Stimulated activated CD8-positive, alpha-beta memory T cell treated with anti-CD3 and anti-CD28 coated beads, Interleukin-7, amount 100 ng/mL, for 1 hour (primary cell): ENCODE measurements at places on chromosomes 5 and 9.

- DNase-seq, result no peak
Measured at GRCh38 chr9:10080012-10080411, 532.8 kb downstream of the PTPRD start.

DNA sequence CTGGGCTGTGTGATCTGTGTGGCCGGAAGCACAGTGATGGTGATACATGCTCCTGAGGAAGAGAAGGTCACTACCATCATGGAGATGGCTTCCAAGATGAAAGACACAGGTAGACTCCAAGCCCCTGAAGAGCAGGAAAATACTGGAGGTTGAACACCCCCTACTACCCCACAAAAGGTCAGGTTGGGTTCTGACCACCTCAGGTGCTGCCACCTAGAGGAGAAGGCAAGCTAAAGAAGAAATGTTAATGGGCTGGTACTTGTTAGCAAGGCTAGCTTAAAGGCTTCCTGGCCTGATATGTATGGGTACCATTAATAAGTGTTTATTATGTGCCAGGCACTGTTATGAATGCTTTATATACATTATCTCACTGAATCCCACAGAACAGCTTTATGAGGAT, 11.7 kb downstream of the NIPAL4 start:
- no peak for DNase-seq

- DNase-seq, result no peak
Measured at GRCh38 chr5:135977375-135977928, 22.7 kb upstream of the LECT2 start.

- no peak for DNase-seq
Measured at GRCh38 chr5:37570597-37570996, 191.5 kb downstream of the WDR70 start.

- no peak for DNase-seq
Measured at GRCh38 chr9:77848404-77848803, 183.2 kb downstream of the GNAQ start.

GRCh38 chr5:73387601-73388305, 60.8 kb downstream of the FOXD1 start:
- DNase-seq, result no peak

GRCh38 chr9:77999231-77999631, 32.4 kb downstream of the GNAQ start:
- no peak for DNase-seq

GRCh38 chr9:123090198-123090896, 56.9 kb downstream of the GPR21 start:
- DNase-seq, result no peak

- no peak for DNase-seq
Measured at GRCh38 chr5:173745123-173745522, 128.7 kb upstream of the BOD1 start.

- no peak for DNase-seq
Measured at GRCh38 chr5:126645132-126645531, 44.4 kb downstream of the PHAX start.

DNA sequence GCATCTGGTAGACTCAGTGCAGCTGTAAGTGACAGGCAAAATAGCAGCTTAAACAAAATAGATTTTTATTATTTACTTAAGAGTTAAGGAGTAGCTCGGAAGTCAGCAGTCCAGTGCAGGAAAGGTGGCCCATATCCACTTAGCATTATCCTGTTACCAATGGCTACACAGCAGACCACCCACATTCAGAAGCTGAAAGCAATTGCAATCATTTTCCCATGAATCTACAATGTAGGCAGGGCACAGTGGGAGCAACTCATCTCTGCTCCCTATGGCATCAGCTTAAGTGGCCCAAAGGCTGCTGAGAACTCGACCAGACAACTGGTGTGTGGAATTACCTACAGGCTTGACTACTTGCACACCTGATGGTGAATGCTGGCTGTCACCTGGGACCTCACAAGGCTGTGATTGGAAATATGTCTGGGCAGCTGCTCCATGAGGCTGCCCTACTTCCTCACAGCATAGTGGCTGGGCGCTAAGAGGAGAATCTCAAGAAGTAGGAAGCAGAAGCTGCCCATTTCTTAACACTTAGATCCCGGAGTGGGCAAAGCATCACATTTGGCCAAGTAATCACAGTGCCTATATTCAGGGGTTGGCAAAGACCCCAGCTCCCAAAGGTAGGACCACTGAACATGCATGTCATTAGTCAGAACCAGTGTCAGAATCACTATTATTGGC, 56.4 kb downstream of the SNX18 start:
- no peak for DNase-seq

- no peak for DNase-seq
Measured at GRCh38 chr5:85077581-85077980, 692.9 kb upstream of the EDIL3 start.

DNA sequence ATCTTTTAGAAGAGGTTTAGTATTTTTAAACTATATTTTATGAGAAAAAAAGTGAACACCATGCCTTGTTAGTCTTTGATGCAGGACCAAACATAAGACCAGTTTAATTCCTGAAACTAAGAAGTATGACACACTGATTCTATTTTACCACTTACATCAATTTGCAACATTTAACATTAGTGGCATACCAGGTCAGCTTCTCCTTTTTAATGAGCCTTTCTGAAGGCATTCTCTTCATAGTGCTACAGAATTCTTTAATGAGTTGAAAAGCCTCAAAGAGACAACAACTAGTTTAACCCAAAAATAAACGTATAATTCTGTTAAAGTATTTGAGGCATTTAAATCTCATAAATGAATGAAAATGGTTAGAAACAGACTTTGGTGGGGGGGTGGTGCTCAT, 28.2 kb downstream of the ARSB start:
- no peak for DNase-seq

- DNase-seq, result no peak
Measured at GRCh38 chr5:78430866-78431265, 70.4 kb downstream of the SCAMP1 start.

DNA sequence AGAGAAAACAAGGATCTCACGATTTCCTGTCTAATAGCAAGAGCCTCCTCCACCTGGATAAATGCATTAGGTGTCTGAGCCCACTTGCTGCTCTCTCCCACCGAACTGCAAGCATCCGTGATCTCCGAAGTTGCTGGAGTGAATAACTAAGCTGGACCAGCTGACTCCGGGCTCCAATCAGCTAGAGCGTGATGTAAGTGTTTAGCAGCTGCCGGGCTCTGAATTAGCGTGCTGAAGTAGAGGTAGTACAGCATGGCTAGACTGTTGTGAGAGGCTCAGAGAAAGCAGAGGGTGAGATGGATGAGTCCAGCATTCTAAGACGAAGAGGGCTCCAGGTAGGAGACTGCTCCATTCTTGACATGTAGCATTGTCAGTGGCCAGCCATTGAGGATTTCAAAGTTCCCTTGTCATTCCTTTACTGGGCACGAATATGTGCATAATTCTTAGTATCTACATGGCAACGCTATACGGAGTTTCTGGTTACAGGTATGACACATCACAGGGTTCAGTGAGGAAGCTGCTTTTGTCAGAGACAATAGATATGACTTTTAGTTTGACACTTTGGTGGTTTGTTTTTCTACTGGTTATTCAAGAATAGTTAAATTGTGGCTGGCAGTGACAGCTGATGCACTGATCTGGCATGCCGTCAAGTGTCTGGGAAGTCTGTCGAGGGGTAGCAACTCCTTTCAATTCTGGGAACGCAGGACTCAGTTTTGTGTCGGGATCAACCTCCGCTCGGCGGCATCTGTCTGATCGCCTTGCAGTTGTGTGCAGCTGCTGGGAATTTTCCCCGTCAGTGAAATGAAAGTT, 232.6 kb downstream of the MAST4 start:
- no peak for DNase-seq

- DNase-seq, result no peak
Measured at GRCh38 chr5:134837530-134838181, 8.1 kb upstream of the C5orf24 start.
